ENCODE measurements at places on chromosomes 5 and 9. TPM values are rescaled to one million over a fixed set of nuclear protein-coding genes. Genes with fewer than 3 reads are reported as not detected.

GRCh38 chr9:92289708-92290390 is 3.6 kb downstream of the IARS1 start:
- no peaks in the 10 kb centered on the region for H3K27me3 ChIP-seq
- H3K4me3 ChIP-seq = no peak overlapping the region
- no peak overlapping the region for H3K27ac ChIP-seq
- H3K4me1 ChIP-seq = peaks cover 3% of the 10 kb centered on the region
- peaks cover 10% of the 10 kb centered on the region for H3K36me3 ChIP-seq

DNA sequence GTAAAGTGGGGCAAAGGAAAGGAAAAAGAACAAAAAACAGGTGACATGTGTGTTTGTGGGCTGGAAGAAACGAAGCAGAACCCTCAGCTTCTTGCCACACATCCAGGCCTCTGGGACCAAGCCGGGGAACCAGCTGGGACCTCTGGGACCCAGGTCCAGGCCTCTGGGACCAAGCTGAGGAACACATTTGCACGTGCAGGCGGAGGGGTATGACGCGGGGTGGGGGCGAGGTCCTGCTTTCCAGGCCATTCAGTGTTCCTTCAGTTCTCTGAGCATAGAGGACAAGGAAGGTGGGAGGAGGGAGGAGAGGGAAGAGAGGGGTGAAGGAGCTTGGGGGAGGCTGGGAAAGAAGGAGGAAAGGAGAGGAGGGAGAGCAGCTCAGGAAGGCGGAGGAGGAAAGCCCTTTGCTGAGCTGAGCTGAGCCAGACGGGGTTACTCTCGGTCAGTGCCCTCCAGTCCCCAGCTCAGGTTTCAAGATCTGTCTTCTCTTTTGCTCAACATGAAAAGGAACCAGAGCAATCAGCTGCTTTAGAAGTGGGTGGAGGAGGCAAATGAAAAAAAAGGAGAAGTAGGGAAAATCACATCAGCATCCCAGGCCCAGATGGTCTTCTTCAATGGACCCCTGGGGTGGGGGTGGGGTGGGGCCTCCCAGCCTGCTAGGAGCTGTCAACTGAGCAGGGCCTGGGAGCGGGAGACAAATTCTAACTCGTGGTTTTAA is 59.1 kb downstream of the ABCA1 start:
- no peak overlapping the region for H3K4me3 ChIP-seq
- H3K4me1 ChIP-seq = peaks cover 13% of the 10 kb centered on the region
- DNase-seq = no peak
- H3K27me3 ChIP-seq = no peaks in the 10 kb centered on the region

- H3K4me3 ChIP-seq = no peak overlapping the region
- H3K4me1 ChIP-seq = peaks cover 6% of the 10 kb centered on the region
- no peak overlapping the region for H3K27ac ChIP-seq
- DNase-seq = no peak
These were observed 107.3 kb upstream of the IER5L start for GRCh38 chr9:129285382-129285781.

GRCh38 chr9:86043999-86044398 is 55.4 kb downstream of the GOLM1 start:
- H3K4me3 ChIP-seq = no peak overlapping the region
- H3K27me3 ChIP-seq = no peaks in the 10 kb centered on the region
- no peaks in the 10 kb centered on the region for H3K4me1 ChIP-seq
- DNase-seq = no peak

- no peak overlapping the region for H3K27ac ChIP-seq
- H3K4me1 ChIP-seq = no peaks in the 10 kb centered on the region
- H3K27me3 ChIP-seq = no peaks in the 10 kb centered on the region
- no peak overlapping the region for H3K4me3 ChIP-seq
- no peak for DNase-seq
These were observed 36.9 kb downstream of the HAVCR1 start for GRCh38 chr5:157022024-157022423.

GRCh38 chr9:8826281-8826680 is 1026.7 kb upstream of the DMAC1 start:
- no peaks in the 10 kb centered on the region for H3K4me1 ChIP-seq
- no peak overlapping the region for H3K4me3 ChIP-seq
- H3K36me3 ChIP-seq = no peaks in the 10 kb centered on the region
- DNase-seq = no peak
- no peaks in the 10 kb centered on the region for H3K27me3 ChIP-seq

- H3K27me3 ChIP-seq = no peaks in the 10 kb centered on the region
- H3K36me3 ChIP-seq = no peaks in the 10 kb centered on the region
- peaks cover 5% of the 10 kb centered on the region for H3K4me1 ChIP-seq
- H3K27ac ChIP-seq = no peak overlapping the region
- H3K4me3 ChIP-seq = no peak overlapping the region
- DNase-seq = no peak
These were observed 103.1 kb upstream of the ISL1 start for GRCh38 chr5:51279983-51280706.

- no peak overlapping the region for H3K4me3 ChIP-seq
- H3K27me3 ChIP-seq = no peaks in the 10 kb centered on the region
- no peaks in the 10 kb centered on the region for H3K36me3 ChIP-seq
- H3K27ac ChIP-seq = no peak overlapping the region
- peaks cover 4% of the 10 kb centered on the region for H3K4me1 ChIP-seq
- peak; percentile 27 for DNase-seq
These were observed 9.6 kb upstream of the UBTD2 start for GRCh38 chr5:172293054-172293744.

DNA sequence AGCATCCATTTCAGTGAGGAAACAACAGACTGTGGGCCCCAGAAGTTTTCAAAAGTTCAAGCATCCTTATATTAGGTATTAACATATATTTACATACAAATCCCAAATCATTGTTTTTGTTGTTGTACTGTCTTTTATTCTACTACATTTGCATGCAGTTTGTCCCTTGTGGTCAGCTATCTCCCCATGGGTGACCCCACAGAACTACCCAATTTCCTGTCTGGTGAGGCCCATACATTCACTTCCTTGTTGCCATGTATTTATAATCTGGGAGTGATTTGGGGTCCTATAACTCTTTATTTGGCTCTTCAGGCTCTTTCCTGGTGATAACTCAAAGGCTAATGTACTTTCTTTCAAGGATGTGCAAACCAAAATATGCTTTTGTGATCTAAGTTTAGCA is 3.3 kb upstream of the CD180 start:
- no peaks in the 10 kb centered on the region for H3K27me3 ChIP-seq
- DNase-seq = no peak
- no peaks in the 10 kb centered on the region for H3K4me1 ChIP-seq
- no peaks in the 10 kb centered on the region for H3K36me3 ChIP-seq
- no peak overlapping the region for H3K4me3 ChIP-seq

GRCh38 chr9:33506626-33507370 is 17.3 kb upstream of the ANKRD18B start:
- no peak for DNase-seq
- no peaks in the 10 kb centered on the region for H3K4me1 ChIP-seq
- H3K27ac ChIP-seq = no peak overlapping the region
- H3K4me3 ChIP-seq = no peak overlapping the region
- no peaks in the 10 kb centered on the region for H3K36me3 ChIP-seq

DNA sequence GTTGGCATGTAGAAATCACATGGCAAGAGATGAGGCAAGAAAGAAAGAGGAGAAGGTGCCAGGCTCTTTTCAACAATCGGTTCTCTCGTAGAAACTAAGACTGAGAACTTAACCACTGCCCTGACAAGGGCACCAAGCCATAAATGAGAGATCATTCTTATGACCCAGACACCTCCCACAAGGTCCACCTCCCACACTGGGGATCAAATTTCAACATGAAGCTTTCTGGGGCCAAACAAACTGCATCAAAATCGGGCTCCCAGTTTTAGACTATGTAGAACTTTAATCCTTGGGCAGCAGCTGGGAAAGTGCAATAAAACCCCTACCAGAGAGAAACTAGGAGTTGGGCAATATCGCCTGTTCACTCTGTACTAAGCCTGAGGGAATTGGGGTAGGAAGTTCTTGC is 150.2 kb upstream of the CCDC152 start:
- H3K27me3 ChIP-seq = no peaks in the 10 kb centered on the region
- no peaks in the 10 kb centered on the region for H3K4me1 ChIP-seq
- no peaks in the 10 kb centered on the region for H3K36me3 ChIP-seq

- DNase-seq = no peak
- H3K36me3 ChIP-seq = peaks cover 4% of the 10 kb centered on the region
- H3K4me3 ChIP-seq = no peak overlapping the region
- H3K27ac ChIP-seq = no peak overlapping the region
- H3K4me1 ChIP-seq = no peaks in the 10 kb centered on the region
These were observed 87.9 kb downstream of the EQTN start for GRCh38 chr9:27209034-27209433.

GRCh38 chr5:108947164-108947563 is 199.5 kb downstream of the FER start:
- no peaks in the 10 kb centered on the region for H3K27me3 ChIP-seq
- no peaks in the 10 kb centered on the region for H3K36me3 ChIP-seq
- no peak for DNase-seq
- no peak overlapping the region for H3K27ac ChIP-seq
- H3K4me1 ChIP-seq = no peaks in the 10 kb centered on the region

DNA sequence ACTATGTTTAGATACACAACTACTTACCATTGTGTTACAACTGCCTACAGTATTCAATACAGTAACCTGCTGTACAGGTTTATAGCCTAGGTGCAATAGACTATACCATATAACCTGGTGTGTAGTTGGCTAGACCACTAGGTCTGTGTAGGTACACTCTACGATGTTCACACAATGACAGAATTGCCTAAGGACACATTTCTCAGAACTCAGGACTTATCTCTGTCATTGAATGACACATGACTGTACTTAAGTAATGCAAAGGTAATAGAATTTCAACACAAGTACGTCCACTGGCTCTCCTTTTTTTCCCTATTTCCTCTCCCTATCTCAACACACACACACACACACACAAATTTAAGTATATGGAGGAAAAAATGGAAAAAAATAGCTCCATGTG is 385.6 kb downstream of the CTNND2 start:
- no peaks in the 10 kb centered on the region for H3K4me1 ChIP-seq
- H3K27me3 ChIP-seq = no peaks in the 10 kb centered on the region
- no peak for DNase-seq

DNA sequence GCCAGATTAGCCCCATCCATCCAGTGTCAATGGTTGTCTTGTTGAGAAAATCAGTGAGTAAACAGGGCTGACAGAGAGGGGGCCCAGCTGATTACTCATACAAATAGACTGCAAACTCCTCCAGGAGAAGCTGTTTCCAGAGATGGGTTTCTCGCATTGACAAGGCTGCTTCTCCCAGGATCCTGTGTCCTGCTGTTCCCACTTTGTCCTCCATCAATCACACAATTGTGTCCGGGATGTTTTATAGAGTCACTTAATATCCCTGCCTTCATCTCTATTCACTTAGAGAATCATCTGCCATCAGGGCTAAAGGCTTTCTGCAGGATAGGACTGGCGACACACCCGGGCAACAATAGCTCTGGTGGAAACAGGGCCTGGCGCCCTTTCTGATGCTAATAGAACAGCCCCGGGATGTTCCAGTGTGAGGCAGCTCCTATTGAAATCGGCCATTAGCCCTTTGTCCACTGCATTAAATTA is 71.7 kb upstream of the TBCA start:
- H3K4me1 ChIP-seq = peaks cover 12% of the 10 kb centered on the region
- DNase-seq = peak; percentile 53
- no peak overlapping the region for H3K27ac ChIP-seq
- peaks cover 98% of the 10 kb centered on the region for H3K27me3 ChIP-seq
- peaks cover 6% of the 10 kb centered on the region for H3K36me3 ChIP-seq

GRCh38 chr5:124104344-124104743 is 592.4 kb downstream of the CSNK1G3 start:
- H3K4me3 ChIP-seq = no peak overlapping the region
- H3K27me3 ChIP-seq = no peaks in the 10 kb centered on the region
- no peaks in the 10 kb centered on the region for H3K4me1 ChIP-seq
- no peak overlapping the region for H3K27ac ChIP-seq
- no peaks in the 10 kb centered on the region for H3K36me3 ChIP-seq

DNA sequence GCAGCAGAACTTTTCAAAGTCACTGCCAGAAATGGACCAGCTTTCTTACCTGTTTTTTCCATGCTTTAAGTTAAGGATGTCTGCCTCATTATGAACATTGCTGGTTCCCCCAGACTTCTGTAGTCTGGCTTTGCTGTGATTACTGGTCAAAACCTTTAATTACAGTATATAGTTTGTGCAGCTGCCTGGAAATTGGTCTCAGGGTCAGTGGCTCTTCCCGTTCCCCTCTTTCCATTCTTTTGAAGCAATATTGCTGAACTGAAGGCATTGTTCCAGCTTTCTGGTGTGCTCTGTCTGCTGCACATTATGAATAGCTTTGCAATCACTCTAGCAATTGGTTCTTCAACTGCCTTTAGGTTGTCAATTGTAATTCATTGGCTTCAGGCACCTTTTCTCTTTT is 206.5 kb downstream of the ARL15 start:
- no peak overlapping the region for H3K4me3 ChIP-seq
- H3K36me3 ChIP-seq = no peaks in the 10 kb centered on the region
- no peak overlapping the region for H3K27ac ChIP-seq
- no peaks in the 10 kb centered on the region for H3K27me3 ChIP-seq
- DNase-seq = no peak

GRCh38 chr5:3000631-3001030 is 249.2 kb upstream of the IRX2 start:
- H3K27ac ChIP-seq = no peak overlapping the region
- no peaks in the 10 kb centered on the region for H3K27me3 ChIP-seq
- DNase-seq = no peak
- H3K36me3 ChIP-seq = no peaks in the 10 kb centered on the region

DNA sequence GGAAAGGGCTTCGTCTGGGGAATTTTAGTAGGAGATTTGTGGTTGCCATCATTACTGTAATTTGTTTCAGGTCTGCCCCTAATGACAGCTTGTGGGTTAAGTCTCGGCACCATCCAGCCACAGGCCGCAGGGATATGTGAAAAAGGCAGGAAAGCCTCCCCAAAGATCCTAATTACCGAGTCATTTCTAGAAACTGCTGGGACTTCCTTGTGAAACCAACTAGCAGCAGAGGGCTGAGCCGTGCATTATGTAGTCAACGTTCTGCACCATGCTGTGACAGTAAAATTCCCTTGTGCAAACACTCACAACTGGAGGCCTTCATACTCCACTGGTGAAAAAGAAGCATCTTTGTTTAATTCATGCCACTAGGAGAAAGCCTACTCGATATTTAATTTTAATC is 230.3 kb downstream of the MPDZ start:
- no peaks in the 10 kb centered on the region for H3K27me3 ChIP-seq
- H3K36me3 ChIP-seq = no peaks in the 10 kb centered on the region
- peaks cover 2% of the 10 kb centered on the region for H3K4me1 ChIP-seq

DNA sequence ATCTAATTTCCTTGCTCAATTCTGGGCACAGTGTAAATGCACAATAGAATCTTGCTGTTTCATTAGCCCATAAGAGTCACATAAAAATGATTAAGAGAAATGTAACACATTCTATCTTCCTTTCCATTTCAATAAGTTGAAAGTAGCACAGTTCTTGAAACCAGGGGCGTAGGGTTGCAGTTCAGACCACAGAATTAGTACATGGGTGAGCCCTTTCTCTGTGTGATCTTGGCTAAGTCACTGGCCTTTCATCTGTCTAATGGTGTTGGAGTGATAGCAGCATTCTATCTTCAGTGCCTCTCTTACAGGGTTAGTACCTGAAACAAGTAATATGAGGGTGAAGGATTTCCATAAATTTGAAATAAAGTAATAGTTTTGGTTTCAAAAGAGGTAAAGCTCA is 445.3 kb upstream of the ZNF462 start:
- H3K27me3 ChIP-seq = no peaks in the 10 kb centered on the region
- DNase-seq = no peak
- no peaks in the 10 kb centered on the region for H3K36me3 ChIP-seq

Gene DMRT3
- total RNA-seq = not detected

Gene NDUFS4
- 75.9 TPM for total RNA-seq

Gene ITK
- not detected for total RNA-seq

Gene BTNL9
- 0.89 TPM for total RNA-seq

Gene GPR151
- not detected for total RNA-seq

Gene CTNND2
- total RNA-seq = 13.8 TPM

Gene SLC6A3
- 0.46 TPM for total RNA-seq

Gene HAND1
- not detected for total RNA-seq

Gene TBCA
- total RNA-seq = 320 TPM
